NCI-H2171 (cell line): ENCODE measurements at places on chromosomes 4 and X.

DNA sequence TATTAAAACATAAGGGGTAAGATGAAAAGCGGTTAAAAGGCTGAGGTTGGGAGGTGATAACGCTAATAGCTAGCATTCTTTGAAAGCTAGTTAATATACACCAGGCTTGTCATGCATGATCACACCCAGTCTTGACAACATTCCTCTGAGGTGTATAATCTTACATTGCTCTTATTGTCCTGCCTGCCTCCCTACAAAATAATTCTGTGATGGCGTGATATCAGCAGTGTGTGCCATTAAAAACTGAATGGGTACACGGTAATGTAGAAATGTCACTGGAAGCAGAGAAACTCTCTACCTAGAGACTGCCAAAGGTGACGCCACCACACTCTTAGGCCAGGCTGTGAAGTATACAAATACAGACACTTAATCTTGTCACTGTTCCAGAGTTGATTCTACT, 68.1 kb downstream of the DIAPH2 start:
- DNase-seq, result no peak

DNA sequence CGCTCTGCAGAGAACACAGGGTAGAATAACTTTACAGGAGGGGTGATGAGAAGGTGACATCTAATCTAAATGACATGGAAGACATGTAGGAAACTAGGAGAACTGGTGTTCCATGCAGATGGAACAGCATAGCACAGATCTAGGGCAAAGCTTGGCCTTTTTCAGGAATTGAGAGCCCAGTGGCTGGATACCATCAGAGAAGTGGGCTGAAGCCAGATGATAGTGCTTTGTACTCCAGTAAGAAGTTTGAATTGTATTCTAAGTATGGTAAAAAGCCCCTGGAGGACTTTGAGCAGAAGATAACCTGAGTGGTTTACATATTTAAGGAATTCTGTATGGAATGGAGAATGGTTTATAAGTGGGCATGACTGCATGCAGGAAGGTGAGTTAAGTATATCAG, 32.8 kb downstream of the ENOPH1 start:
- DNase-seq, result no peak

- DNase-seq, result no peak
These were observed 242.3 kb downstream of the RPA4 start for GRCh38 chrX:97126020-97126419.

- no peak for DNase-seq
These were observed 98.3 kb upstream of the SPRY1 start for GRCh38 chr4:123298261-123298660.

DNA sequence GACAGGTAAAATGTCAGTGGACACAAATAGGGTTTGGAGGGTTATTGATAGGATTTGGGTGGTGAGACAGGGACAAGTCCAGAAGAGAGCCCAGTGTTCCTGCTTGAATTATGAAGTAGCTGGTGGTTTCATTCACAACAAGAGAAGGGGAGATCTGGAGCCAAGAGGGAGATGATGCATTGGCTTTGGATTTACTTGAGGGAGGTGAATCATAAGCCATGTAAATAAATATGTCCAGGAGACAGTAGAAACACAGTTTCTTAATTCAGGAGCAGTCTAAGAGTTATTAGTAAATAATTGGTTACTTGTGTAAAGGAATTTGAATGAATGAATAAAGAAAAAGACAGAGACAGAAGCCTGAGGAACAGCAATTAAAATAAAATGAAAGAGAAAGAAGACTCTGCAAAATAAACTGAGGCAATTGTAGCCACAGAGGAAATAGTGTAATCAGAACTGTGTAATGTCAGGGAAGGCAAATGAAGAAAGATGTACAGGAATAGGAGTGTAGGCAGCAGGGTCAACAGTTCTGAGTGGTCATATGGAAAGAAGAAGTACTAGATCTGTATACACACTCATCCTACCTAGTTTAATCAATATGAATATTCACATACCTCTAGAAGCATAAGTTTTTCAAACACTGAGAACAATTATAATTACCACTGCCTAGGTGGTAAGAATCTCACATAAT, 50.2 kb upstream of the CXCL8 start:
- DNase-seq, result no peak

DNA sequence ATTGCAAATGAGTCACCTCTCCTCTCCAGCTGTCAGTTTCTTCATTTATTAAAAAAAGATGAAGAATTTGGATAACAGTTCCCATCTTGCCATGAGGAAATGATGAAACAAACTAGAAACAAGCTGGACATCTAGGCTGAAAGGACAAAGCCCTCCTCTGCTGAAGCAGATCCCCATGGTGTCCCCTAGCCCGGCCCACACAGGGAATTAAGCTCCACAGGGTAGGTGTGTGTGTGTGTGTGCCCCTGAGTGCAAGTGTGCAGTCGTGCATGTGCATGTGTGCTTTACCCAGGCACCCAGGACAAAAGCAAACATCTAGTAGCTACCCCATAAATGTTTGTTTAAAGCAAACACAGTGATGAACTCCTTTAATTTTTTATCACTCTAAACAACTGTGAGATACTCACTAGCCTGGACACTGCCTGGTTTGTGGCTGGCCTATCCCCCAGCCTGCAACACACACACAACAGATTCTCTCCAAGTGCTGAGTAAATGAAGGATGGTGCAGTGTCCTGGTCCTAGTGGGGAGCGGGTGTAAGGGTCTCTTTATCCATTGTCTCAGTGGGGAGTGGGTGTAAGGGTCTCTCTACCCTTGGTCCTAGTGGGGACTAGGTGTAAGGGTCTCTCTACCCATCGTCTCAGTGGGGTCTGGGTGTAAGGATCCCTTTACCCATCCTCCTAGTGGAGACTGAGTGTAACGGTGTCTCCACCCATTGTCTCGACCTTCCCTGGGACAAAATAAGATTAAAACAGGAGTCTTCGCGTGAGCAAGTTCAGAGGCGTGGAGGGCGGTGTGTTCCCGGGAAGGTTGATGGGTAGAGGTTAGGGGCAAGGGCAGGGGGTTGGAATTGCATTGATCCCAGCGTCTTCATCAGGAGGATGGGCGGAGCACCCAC, 688 bp upstream of the EVC start:
- no peak for DNase-seq

GRCh38 chrX:64342811-64343210, 52.4 kb downstream of the MTMR8 start:
- no peak for DNase-seq

DNA sequence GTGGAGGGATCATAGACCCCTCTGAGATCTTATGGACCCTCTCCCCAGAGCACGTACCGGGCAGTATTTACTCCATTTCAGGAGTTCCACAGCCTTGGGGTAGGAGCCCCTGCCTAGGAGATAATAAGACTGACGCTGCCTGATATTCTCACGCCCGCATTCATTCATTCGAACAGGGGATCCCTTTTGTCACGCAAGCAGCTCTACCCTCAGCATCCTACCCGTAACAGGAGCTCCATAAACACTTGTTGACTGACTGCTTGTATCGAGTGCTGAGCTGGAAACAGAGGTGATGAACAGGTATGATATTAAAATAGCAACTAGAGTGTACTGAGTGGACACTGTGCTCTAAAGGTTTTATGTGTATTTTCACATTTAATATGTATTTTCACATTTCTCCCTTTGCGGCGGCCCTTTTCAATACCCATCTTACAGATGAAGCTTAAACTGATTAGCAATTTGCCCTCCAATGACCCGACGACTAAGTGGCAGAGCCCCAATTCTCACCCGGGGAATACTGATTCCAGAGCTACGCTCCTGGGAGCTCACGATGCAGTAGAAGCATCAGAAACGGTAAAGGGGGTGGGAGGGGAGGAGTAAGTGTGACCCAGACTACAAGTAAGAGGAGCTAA, 888 bp downstream of the RAB28 start:
- DNase-seq, result no peak
